Ovary (tissue), 10 donors: ENCODE measurements at places on chromosomes 6 and 20.

DNA sequence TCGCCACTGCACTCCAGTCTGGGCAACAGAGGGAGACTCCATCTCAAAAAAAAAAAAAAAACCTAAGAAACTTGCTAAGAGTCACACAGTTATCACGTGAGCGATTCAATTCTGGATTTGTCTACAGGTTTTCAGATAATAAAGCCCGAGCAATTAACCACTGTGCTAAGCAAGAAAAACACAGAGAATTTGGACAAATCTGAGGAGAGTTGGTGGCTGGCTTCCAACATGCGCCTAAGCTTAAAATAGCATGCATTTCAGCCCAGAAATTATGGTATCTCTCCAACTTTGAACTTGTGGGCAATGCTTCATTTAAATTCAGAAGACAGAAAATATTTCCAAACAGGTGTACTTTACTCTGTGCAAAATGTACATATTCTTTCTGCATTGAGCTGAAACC lies 232.9 kb downstream of the TSHZ2 start:
- H3K27me3 ChIP-seq, result no peaks in the 10 kb centered on the region
- DNase-seq, result no peak
- no peaks in the 10 kb centered on the region for H3K4me1 ChIP-seq
- H3K27ac ChIP-seq, result no peak overlapping the region

DNA sequence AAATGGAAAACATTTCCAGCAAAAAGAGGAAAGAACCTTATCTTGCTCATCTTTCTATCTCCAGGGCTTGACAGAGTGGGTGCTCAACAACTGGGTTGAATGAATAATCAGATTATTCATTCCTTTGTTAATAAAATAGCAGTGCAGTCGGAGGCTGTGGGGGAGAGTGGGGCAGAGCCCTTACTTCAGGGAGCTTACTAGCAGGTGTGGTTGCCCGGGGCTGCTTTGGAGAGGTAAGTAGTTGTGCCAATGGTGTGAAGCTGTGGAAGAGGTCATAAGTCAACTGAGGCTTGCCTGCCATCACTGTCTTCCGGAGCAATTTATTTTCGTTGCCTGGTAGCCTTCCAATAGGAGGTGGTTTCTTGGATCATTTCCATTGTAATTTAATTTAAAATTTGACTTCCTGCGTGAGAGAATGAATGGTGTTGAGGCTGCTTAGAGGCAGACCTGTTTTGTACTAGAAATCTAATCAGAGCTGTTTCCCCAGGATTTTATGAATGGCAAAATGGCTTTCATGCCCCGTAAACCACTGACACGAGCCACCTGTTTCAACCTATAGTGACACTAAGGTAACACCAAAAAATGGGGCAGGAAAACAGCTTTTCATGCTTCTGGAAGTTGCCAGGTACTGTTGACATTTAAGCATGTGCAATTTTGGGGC lies 51.4 kb downstream of the ZDHHC14 start:
- no peaks in the 10 kb centered on the region for H3K27me3 ChIP-seq
- H3K36me3 ChIP-seq, result no peaks in the 10 kb centered on the region
- DNase-seq, result no peak
- peaks cover 8% of the 10 kb centered on the region for H3K4me1 ChIP-seq
- no peak overlapping the region for H3K27ac ChIP-seq

- H3K27me3 ChIP-seq, result no peaks in the 10 kb centered on the region
- peaks cover 6% of the 10 kb centered on the region for H3K4me1 ChIP-seq
- H3K4me3 ChIP-seq, result no peak overlapping the region
- no peak overlapping the region for H3K27ac ChIP-seq
- H3K36me3 ChIP-seq, result no peaks in the 10 kb centered on the region
Observed at GRCh38 chr6:128492386-128492785, 28.0 kb downstream of the PTPRK start.

DNA sequence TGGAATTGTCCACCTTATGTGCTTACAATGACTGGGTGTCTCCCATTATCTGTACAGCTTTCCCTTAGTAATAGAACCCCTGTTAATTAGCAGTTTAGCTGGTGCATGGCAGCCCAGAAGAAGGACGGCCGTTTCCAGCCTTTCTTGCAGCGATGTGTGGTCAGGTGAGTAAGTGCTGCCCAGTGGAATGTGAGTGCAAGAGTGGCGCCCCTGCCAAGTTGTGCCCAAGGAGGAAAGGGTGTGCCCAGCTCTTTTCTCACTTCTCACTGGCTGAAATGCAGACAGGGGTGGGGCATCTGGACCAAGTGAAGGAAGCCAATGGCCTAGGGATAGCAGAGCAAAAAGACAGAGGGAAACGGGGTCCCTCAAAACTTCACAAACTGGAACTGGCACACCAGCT lies 296.8 kb downstream of the PREX1 start:
- no peaks in the 10 kb centered on the region for H3K36me3 ChIP-seq
- no peaks in the 10 kb centered on the region for H3K4me1 ChIP-seq
- no peak for DNase-seq
- H3K27me3 ChIP-seq, result no peaks in the 10 kb centered on the region

- no peak for DNase-seq
- no peak overlapping the region for H3K4me3 ChIP-seq
- no peak overlapping the region for H3K27ac ChIP-seq
- no peaks in the 10 kb centered on the region for H3K27me3 ChIP-seq
Observed at GRCh38 chr20:24149881-24150307, 161.3 kb upstream of the GGTLC1 start.

GRCh38 chr6:14384175-14384949 lies 266.8 kb downstream of the CD83 start:
- H3K36me3 ChIP-seq, result no peaks in the 10 kb centered on the region
- no peak for DNase-seq
- H3K4me3 ChIP-seq, result no peak overlapping the region
- no peak overlapping the region for H3K27ac ChIP-seq
- no peaks in the 10 kb centered on the region for H3K27me3 ChIP-seq

DNA sequence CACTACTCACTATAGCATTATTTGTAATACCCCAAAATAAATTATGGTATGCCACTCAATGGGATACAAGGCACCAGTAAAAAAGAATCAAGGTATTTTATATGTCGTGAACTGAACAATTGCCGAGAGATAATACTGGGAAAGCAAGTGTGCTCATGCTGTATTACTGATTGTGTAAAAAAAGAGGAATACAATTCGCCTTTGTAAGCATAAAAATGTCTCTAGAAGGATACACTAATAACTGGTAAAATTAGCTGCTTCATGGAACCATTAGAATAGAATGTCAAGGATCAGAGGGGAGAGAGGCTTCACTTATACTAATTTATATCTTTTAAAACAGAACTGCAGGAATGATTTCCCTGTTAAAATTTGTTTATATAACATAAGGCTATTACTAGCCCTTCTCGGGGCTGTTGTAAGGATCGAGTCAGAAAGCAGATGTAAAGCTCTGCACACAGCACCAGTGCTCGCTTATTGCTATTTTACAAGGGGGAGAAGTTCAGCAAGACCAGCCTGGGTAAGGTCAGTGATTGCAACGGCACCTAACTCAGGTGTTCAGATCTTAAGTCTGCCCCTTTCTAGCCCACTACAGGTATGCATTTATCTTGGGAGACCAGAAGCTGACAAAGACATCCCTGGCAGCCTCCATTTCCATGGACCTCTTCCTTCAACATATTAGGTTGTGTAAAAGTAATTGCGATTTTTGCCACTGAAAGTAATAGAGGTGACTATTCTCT lies 61.6 kb downstream of the MYH7B start:
- H3K36me3 ChIP-seq, result no peaks in the 10 kb centered on the region
- H3K27me3 ChIP-seq, result no peaks in the 10 kb centered on the region
- H3K4me3 ChIP-seq, result no peak overlapping the region

DNA sequence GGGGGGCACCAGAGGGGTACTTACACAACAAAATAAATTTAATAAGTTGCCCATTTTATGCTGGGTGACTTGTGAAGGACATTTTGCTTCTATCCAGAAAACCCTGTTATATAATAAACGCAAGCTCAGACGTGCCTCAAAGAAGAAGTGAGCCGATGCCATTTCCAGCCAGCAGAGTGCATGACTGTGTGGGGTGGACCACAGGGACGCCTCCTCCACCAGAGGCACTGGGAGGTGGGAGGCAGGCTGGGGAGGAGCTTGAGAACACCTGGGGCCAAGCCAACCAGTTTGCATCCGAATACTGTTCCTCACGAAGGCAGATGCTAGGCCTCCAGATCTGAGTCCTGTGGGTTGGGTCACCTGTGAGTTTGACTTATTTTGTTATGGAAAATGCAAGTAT lies 363.8 kb downstream of the RNGTT start:
- H3K4me1 ChIP-seq, result no peaks in the 10 kb centered on the region
- H3K27ac ChIP-seq, result no peak overlapping the region
- no peaks in the 10 kb centered on the region for H3K36me3 ChIP-seq
- no peak for DNase-seq
- no peaks in the 10 kb centered on the region for H3K27me3 ChIP-seq

DNA sequence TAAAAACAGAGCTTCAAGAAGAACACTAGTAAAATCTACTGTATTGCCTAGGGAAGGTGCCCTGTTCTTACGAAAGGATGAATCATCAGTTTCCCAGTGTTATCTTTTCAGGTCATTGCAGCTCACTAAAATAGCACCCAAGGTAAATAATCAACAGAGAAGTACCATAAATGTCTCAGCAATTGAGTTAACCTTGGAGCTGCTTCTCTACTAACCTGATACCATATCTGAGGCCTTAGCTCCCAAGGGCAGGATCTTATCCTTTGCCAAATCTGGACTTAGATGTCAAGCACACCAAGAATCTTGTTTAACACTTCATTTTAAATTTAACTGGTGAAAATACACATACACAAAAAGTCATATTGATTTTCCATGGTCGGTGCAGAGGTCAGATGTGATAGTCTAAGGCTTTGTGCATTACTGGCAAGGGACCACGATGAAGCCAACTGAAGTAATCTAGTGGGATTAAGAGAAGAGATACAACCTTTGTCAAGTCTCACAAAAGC lies 81.5 kb downstream of the EDN1 start:
- H3K27ac ChIP-seq, result no peak overlapping the region
- no peaks in the 10 kb centered on the region for H3K36me3 ChIP-seq
- H3K27me3 ChIP-seq, result no peaks in the 10 kb centered on the region
- no peaks in the 10 kb centered on the region for H3K4me1 ChIP-seq
- no peak for DNase-seq
